Activated CD4-positive, alpha-beta T cell treated with anti-CD3 and anti-CD28 coated beads for 4 hours (primary cell): ENCODE measurements at places on chromosomes 6 and 20.

- no peak for DNase-seq
Measured at GRCh38 chr20:16520154-16520553, 53.1 kb downstream of the KIF16B start.

DNA sequence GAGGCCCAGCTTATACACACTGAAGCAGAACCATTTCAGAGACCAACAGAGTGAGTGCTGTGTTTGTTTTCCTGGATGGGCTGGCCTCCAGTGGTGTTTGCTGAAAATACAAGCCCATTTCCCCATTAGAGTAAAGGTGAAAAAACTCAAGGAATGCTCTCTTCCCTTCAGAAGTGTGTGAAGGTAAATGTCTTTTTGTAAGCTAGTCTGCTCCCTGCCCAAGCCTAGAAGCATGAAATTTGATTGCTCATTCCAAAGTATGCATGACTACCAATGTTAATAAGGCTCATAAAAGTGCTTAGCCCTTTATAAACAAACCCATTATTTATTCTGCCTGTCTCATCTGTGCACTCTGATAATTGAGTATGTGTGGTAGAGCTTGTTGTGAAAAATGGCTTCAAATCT is 59.1 kb downstream of the ADGRF1 start:
- no peak for DNase-seq

DNA sequence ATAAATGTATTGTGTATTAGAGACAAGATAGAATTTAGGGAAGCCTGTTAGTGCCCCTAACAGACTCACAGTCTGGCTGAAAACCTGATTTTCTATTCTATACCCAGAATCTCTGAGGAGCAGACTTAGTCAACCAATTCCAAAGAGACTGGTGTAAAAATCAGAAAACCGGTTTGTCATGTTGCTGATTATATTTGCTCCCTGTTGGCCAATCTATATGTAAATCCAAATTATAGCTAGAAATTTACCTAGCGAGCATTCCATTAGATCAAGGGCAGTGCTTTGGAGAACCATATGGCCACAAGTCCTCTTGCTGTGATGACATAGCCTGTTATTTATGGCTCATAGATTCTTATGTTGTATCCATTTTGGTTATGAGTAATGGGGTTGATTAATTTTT is 4.8 kb downstream of the NFYA start:
- no peak for DNase-seq

DNA sequence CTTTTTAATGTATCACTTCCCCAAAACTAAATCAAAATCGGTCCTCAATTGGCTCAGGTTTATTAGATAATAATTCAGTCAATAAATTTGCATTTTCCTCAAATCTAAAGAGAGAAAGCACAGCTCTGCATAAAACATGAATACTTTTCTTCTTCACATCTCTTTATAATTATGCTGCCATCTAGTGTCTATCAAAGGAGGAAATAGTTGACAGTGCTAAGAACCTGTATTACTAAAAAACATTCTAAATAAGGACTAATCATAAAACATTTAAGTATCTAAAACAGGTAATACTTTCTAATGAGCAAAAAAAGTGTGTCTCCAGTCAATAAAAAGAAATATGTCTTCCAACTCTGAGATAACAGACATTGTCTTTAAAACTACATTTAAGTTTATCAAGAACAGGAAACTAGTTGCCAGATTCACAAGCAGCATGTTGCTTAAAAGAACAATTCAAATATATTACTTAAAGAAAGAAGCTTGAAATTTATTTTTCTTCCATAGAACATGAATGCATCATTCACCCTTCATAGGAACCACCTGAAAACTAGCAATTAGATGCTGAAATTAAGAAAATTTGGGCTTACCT is 56.5 kb upstream of the DST start:
- DNase-seq: no peak

DNA sequence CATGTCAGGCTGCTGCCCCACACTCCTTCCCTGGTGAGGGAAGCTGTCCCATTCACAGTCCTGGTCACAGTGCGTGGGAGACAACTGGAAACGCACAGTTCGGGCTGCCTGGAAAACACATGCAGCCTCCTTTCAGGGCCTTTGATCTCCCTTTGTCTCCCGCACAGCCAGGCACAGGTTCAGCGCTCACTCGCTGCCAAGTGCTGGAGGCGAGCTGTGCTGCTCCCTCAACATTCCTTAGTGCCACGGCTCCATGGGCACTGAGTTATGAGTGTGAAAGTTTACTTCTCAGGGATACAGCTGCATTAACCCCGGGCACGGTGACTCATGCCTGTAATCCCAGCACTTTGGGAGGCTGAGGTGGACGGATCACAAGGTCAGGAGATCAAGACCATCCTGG is 9.1 kb downstream of the YTHDF1 start:
- no peak for DNase-seq

GRCh38 chr6:41222513-41222912 is 5.6 kb upstream of the TREML4 start:
- no peak for DNase-seq

- peak; percentile 36 for DNase-seq
Measured at GRCh38 chr6:127855542-127856159, 45.2 kb downstream of the THEMIS start.

DNA sequence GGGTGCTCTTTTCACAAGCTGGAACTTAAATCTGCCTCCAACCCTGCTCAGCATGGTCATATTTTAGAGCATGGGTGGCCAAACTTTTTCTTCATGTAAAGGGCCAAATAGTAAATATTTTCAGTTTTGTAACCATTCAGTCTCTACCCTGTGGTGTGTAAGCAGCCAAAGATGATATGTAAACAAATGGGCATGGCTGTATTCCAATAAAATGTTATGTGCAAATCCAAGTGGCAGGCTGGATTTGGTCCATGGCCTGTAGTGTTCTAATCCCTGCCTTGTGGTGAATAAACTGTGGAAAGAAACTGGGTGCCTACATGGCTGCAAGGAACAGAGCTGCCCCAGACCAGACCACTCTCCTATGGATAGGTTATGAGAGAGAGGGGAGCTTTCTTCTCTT is 32.7 kb downstream of the OGFRL1 start:
- DNase-seq: no peak

- peak; percentile 46 for DNase-seq
Measured at GRCh38 chr6:33018904-33019303, 9.5 kb upstream of the HLA-DOA start.

GRCh38 chr20:25221592-25222460 is 26.1 kb upstream of the PYGB start:
- DNase-seq: no peak
